Activated CD8-positive, alpha-beta memory T cell treated with anti-CD3 and anti-CD28 coated beads, Interleukin-2, amount 50 U/mL, for 4 hours (primary cell): ENCODE measurements at places on chromosomes 1 and 21.

- DNase-seq, result no peak
Measured at GRCh38 chr1:43325381-43325780, 12.2 kb upstream of the MPL start.

GRCh38 chr1:38191461-38191860 is 144.9 kb upstream of the POU3F1 start:
- no peak for DNase-seq

DNA sequence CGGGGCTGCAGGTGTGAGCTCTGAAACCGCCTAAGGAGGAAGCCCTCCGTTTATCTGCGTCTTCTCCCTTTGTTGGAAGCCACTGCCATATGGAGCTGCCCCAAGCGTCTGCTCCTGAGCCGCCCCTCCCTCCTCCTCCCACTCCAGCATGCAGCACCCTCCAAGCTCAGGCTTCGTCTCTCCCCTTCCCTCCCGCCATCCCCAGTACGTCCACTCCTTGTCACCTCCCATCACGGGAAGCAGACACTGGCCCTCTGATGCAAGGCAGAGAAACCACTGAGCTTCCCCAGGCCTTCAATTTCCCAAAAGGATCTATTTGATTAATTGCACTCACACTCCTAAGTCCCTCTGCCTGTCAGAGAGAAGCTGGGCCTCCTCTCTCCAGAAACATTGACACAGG is 52.5 kb downstream of the NFASC start:
- no peak for DNase-seq

- DNase-seq, result no peak
Measured at GRCh38 chr21:14520535-14520934, 25.6 kb downstream of the SAMSN1 start.

- DNase-seq, result no peak
Measured at GRCh38 chr1:109438798-109439297, 12.6 kb upstream of the PSMA5 start.

DNA sequence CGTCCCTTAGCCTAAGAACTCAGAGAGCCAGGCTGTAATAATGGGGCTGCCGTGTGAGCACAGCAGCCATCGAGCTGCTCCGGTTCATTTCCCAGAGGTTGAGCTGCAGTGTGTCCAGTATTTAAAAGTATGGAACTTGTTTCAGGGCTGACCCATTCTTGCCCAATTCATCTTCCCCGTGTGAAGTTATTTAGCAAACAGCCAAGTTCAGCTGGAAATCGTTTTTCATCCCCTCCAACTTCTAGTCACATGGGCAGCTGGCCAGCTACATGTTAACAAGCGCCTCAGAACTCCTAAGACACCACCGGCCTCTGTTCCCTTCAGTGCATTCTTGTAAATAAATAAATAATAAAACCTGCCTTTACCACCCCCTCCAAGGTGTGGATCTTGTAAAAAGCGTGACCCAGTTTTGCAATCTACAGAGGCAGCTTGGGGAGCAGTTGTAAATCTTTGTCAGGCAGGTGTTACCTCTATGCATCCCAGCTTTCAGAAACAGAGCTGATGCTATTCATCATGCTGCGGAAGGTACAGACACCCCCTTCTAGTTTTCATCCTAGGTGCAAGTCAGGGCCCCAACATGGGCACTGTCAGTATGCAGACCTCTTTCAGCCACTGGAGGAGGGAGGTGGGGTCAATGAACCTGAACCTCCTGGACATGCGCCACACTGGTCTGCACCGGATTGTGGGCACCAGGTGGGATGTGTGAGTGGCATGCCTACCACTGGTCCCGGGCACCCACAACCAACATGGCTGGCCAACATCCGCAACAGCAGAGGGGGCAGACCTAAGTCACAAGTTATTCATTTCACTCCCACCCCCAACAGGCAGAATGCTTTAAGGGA is 18.7 kb upstream of the KNCN start:
- DNase-seq, result no peak

DNA sequence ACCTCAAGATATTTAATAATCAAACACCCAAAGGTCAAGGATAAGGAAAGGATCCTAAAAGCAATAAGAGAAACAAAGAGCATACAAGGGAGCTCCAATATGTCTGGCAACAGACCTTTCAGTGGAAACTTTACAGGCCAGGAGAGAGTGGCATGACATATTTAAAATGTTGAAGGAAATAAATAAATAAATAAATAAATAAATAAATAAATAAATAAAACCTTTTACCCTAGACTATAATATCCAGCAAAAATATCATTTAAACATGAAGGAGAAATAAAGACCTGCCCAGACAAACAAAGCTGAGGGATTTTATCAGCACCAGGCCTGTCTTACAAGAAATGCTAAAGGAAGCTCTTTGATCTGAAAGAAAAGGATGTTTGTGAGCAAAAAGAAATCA is 367.8 kb upstream of the PBX1 start:
- DNase-seq, result no peak

- no peak for DNase-seq
Measured at GRCh38 chr1:46394872-46395465, 852 bp downstream of the FAAH start.

DNA sequence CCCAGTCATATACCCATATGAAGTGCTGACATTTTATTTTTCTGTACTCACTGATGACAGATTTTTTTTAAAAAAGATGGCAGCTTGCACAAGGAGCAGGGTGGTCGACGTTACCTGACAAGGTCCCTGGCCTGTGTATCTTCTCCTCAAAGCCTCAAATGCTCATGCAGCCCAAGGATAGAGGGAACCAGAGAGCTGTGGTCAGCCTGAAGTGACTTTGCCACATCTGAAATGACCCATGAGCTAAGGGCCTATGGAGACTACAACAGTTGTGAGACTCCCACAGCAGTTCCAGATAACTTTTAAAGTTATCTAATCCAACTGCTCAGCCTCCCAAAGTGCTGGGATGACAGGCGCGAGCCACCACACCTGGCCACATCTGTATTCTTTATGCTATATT is 131.1 kb downstream of the GLUL start:
- no peak for DNase-seq

DNA sequence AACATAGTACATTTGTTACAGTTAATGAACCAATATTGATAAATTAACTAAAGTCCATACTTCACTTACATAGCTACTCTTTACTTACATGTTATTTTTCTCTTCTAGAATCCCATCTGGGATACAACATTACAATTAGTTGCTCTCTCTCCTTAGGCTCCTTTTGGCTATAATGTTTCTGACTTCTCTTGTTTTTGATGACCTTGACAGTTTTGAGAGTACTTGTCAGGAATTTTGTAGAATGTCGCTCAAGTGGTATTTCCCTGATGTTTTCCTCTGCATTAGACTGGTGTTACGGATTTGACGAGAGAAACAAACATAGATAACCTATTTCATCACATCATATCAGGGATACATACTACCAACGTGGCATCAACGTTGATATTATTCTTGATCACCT is 925.4 kb upstream of the TMPRSS15 start:
- no peak for DNase-seq

DNA sequence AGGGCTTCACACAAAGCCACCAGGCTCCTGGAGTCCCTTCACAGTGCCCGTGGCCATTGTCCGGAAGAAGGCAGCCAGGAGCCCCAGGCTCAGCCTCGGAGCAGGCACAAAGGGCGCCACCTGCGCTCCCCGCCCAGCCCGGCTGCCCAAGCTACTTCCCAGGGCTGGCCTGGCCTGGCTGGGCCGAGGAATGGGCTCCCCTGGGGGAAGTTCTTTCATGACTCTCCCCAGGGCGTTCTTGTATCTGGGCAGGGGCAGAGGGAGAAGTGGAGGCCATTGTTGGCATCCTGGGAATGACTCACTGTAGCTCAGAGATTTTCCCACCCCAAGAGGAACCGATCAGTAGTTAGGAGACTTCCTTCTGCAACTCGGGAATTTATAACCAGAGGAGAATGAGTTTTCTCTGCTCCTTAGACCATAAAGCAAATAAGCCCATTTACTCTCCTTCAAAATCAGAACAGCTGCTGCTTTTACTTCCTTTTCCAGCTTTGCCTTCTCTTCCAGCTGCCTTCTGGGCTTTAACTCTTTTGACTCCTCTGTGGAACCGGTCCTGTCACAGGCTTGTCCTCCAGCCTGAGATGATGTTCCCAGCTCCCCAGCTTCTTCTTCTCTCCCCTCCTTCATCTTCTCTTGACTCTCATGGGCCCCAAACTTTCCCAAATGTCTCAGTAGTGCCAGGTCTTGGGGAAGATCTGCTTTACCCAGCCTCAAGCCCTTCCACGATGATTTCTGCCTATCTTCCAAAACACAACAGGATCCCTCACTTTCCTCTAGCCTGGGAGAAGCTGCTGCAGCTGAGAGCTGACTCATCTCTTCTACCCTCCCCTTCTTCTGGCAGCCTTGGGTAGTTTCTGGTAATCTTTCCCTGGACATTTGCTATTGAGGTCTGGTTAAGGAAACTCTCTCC is 118.7 kb upstream of the CD34 start:
- no peak for DNase-seq

GRCh38 chr1:26922431-26922729 is 837 bp downstream of the NUDC start:
- no peak for DNase-seq

- no peak for DNase-seq
Measured at GRCh38 chr1:8016210-8016894, 9.8 kb downstream of the ERRFI1 start.

GRCh38 chr1:8022395-8023286 is 3.5 kb downstream of the ERRFI1 start:
- no peak for DNase-seq

GRCh38 chr1:10211805-10212410 is 1.5 kb downstream of the KIF1B start:
- DNase-seq, result no peak

- no peak for DNase-seq
Measured at GRCh38 chr21:44455524-44456213, 359 bp downstream of the LRRC3 start.

- no peak for DNase-seq
Measured at GRCh38 chr1:38500352-38500751, 359.2 kb downstream of the RRAGC start.

GRCh38 chr1:221632072-221632471 is 109.8 kb downstream of the DUSP10 start:
- DNase-seq, result no peak

GRCh38 chr1:1116701-1117468 is 996 bp upstream of the C1orf159 start:
- DNase-seq, result peak; percentile 47

DNA sequence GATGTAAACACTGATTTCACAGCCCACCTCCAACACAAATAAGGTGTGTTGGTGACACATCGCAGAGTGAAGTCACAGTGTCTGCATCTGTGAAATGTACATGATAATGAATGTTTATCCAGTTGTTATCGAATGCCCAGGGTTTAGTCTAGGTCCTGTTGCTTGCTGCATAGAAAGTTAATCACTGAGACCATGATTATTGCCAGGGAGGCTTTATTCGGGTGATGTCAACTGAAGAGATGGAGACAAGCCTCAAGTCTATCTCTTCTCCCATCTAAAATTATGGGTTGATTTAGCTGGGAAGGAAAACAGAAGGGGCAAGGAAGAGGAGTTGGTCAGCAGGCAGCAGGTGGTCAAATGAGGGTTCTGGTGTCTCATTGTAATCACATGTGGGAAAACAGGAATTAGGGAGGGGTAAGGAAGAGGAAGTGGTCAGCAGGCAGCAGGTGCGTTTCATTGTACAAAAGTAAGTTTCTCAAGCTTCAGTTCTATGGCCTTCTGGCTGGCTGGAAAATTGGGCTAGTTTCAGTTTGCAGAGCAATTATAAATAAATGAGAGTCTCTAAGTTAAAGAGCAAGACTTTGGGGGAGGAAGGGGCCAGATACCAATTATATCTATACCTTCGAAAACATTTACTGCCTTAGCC is 146.3 kb upstream of the DNAH14 start:
- DNase-seq, result no peak

GRCh38 chr1:181676269-181676668 is 193.0 kb downstream of the CACNA1E start:
- no peak for DNase-seq

DNA sequence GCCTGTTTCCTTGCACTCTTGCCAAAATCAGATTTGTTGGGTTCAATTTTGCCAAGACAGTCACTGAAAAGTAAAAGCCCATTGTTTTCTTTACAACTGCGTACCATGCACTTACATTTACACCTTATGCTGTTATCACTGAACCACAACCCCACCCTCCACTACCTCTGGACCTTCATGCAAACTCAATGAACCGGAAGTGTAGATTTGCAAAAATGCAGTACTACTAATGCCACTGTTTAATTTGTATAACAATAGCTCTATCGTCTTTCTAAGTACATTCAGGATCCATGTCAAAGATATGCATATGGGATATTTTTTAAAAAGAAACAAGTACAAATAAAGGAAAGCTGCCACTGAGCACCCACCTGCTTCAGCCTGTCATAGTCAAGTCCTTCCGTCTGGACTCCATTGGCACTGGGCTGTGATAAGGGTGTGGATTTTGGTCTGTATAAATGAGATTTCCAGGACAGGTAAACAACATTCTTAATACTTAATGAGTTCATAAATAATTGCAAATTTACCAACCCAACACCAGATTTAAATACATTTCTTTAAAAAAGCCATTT is 72.9 kb upstream of the LBR start:
- no peak for DNase-seq

DNA sequence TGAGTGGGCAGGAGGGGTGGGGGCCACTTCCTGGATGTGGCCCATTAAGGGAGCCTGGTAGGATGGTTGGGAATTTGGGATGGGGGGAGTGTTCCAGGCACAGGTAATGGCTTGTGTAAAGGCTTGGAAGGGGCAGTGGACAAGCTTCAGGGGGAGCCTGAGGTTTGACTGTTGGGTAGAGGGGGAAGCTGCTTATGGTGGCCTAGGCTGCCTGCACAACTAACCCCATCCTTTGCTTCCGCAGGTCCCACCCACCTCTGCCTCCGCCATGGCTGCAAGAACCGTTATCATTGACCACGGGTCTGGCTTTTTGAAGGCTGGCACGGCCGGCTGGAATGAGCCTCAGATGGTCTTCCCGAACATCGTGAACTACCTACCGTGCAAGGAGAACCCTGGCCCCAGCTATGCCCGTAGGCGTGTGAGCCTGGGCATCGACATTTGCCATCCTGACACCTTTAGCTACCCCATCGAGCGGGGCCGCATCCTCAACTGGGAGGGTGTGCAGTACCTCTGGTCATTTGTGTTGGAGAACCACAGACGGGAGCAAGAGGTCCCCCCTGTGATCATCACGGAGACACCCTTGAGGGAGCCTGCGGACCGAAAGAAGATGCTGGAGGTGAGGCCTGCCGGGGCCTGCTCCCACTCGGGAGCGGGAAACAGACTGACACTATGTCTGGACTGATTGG is 67.8 kb downstream of the ACTL8 start:
- no peak for DNase-seq

DNA sequence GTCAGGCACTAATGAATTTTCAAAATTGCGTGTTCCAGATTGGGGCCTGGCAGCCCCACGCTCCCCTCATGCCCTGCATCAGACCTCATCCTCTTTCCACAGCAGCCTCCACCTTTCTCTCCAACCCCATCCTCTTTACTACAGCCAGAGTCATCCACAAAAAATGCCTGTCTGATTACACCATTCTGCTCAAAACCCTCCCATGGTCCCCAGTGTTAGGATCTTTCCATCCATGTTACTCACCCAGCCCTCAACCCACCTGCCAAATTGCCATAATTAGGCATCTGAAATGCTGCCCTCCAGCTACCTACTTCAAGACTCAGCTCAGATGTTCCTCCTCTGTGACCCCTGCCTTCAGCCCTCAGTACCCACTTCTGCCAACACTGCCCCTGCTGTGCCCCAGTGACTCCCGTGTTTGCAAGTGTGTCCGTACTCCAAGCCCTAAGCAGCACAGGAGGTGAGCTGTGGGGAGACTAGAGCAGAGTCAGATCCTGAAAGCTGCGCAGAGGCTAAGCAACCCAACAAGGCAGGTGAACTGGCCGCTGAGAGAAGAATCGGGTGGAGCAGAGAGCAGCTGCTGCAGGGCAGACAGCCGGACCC is 715 bp upstream of the ARTN start:
- no peak for DNase-seq

GRCh38 chr1:3369446-3370076 is 84.9 kb upstream of the ARHGEF16 start:
- no peak for DNase-seq
